SHP77 (cell line): ENCODE measurements at places on chromosomes 3 and 15.

DNA sequence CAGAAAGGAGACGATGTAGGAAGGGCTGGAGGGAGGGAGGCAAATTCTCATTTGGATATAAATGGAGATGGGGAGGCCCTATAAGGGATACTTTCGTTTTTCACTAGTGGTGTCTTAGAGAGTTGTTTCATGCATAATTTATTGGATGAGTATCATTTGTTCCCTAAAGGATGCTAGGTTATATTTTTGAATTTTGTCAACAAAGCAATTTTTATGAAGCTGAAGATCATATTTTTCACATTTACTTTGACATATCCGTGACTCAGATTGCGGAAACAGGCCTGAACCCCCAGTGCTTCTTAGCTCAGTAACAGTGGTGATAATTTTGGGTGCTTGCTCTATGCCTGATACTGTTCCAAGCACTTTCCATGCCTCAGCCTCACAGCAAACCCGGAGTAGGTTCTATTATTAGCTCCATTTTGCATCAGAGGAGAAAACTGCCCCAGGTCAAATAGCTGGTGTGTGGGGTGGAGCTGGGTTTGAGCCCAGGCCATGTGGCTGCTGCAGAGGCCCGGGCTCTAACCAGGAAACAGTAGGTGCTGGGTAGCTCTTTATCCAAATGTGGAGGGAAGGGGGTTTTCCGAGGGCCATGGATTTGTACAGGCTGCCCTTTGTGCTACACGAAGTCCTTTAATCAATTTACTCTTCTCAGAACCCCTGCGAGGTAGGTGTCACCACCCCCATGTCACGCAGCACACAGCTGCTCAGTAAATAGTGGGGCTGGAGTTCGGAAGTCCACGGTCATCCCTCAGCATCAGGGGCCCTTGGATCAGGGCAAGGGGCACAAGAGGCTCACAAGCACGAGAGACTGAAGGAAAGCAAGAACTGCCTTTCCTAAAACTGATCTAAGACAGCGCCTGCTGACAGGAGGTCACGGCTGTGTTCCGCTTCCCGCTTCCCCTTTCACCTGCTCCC is 99.1 kb downstream of the SLC49A4 start:
- DNase-seq: no peak

DNA sequence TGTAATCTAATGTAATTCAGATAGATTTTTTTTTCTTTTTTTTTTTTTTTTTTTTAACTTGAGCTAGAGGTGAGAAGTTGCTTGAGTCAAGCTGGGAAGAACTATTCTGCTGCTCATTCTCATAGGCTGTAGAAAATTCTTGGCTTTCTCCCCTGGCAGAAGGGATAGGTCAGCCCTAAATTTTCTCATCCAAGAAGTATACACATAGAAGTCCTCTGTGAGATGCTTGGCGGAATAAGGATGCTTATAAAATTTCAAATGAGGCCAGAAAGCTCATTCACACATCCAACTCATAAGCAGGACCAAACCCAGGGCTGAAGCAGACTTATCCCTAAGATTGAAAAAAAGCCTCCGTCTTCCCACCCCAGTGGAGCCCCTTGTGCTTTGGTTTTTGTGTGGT is 572.5 kb downstream of the SQOR start:
- no peak for DNase-seq

DNA sequence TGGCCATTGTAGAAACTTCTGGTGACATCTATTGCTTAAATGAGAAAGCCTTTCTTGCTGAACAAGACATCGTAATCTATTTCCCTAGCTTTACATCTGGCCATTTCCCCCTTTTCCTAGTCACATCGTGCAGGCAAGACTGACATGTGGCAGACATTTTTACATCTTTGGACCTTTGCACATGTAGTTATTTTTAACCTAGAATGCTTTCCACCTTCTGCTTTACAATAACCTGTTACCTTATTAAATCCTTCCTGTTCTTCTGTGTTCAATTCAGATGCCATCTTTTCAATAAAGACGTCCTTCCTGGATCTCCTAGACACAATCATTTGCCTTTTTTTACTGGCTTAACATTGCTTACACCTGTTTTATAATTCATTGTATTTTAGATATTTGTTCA is 343.3 kb downstream of the DIPK2A start:
- no peak for DNase-seq

DNA sequence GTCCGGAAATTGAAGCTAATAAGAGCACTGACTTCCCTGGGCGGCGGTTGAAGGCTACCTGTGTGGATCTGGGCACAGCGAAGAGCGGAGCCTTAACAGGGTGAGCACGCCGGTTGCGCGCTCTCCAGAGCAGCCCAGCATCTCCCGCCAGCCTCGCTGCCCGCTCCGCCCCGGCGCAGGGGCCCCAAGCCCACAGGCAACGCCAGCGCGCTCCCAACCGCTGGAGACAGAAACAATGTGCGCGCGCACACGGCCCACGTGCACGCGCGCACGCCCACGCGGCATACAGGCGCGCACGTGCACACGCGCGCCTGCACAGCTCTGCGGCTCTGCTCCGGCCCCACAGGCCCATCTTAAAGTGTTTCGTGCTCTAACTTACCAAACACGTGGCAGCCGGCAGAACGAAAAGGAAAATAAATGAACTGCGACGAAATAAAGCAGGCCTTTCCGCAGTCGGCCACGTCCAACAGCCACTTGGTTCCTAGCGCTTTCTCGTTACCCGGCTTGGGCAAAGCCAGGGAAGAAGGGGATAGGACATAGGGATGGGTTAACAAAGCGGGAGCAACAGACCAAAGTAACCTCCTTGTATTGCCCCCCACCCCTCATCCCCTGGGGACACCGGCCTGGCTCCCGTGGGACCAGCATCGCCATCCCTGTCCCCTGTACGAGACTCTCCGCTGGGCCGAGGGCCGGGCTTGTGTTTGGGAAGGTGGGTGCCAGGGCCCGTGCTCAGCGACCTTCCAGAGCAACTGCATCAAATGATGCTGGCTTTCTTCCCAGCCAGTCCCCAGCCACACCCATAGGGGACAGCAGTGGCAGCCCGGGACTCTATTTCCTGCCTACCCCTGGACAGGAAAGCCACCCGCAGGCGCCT is 203.7 kb downstream of the ABHD5 start:
- no peak for DNase-seq

- DNase-seq: no peak
Observed at GRCh38 chr15:26981492-26981891, 10.5 kb downstream of the GABRG3 start.

- DNase-seq: no peak
Observed at GRCh38 chr3:107847791-107848190, 243.0 kb downstream of the CD47 start.

DNA sequence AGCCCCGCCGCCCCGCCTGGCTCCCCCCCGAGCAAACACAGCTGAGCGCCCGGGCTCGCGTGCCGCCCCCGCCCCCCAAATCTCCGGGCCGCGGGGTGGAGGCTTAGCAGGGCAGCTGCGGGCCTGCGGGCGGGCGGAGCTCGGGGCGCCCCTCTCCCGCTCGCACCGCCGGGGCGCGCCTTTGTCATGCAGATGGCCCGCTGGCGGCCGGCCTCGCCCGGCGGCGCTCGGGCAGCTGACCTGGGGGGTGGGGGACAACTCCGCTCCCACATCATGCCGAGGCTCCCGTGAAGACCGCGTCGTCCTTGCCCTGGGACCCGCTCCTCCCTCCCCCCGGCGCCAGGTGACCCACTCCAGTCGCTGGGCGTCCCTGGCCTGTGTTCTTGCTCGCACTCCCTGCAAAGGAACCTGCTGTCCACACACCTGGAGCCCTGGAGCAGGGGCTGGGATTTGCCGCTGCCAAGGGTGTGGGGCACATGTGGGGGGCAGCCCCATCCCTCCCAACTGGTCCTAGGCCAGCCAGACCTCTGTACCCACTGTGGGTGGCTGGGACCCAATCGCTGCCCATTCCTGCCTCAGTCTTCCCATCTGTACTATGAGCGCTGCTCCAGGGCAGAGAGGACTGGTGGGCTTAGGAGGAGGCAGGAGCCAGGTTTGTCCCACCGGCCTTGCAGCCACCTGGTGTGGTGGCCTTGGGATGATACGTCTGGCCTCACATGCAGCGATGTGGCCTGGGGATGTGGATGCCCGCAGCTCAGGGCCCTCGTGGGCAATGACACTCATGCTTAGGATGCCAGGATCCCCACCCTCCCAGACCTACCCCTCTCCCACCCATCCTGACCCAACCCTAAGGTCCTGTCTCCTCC is 33.5 kb downstream of the DNAJB8 start:
- DNase-seq: peak; percentile 34

- no peak for DNase-seq
Observed at GRCh38 chr3:77460326-77460725, 420.4 kb downstream of the ROBO2 start.

GRCh38 chr15:70318594-70319465 is 221.1 kb upstream of the TLE3 start:
- DNase-seq: no peak

DNA sequence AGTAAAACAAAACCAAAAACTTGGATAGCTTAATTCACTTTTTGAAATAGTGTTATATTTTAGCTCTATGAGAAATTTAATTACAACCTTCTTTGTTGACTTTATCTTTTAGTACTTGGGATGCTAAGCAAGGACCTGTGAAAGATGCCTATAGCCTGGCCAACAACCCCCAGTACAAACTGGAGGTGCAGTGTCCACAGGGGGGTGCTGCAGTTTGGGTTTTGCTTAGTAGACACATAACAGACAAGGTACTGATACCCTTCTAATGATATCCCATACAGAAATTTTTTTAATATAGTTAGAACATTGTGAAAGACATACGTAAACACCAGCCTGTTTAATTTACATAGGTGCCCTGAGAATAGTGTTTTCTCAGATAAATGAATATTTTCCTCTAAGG is 35.3 kb downstream of the CAPN7 start:
- peak; percentile 20 for DNase-seq
